ENCODE measurements at places on chromosomes 7 and 10.

DNA sequence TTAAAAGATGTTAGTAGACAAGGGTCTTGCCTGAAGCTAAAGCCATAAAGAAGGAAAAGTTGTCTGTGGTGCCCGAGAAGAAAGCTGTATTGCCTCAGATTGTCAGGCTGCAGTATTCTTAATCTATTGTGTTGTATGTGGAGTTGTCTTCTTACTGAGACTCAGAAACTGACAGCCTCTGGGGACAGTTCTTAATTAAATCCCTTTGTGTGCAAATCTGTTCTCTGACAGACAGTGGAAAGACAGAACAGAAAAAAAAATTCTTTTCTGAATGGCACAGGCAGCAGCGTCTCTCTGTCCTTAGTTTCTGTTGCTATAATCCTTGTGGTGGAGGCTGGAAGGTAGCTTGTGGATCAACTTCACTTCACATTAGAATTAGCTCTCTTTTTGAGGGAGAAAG lies 16.8 kb downstream of the VWC2 start:
- no peak for DNase-seq

- no peak for DNase-seq
These were observed 123.4 kb downstream of the SPAG6 start for GRCh38 chr10:22468570-22469320.

- DNase-seq: no peak
These were observed 144.8 kb downstream of the ICA1 start for GRCh38 chr7:8117195-8117594.

GRCh38 chr10:71757399-71757922 lies 15.9 kb downstream of the VSIR start:
- DNase-seq: no peak

- no peak for DNase-seq
These were observed 19.1 kb upstream of the INPP5F start for GRCh38 chr10:119706521-119707278.

DNA sequence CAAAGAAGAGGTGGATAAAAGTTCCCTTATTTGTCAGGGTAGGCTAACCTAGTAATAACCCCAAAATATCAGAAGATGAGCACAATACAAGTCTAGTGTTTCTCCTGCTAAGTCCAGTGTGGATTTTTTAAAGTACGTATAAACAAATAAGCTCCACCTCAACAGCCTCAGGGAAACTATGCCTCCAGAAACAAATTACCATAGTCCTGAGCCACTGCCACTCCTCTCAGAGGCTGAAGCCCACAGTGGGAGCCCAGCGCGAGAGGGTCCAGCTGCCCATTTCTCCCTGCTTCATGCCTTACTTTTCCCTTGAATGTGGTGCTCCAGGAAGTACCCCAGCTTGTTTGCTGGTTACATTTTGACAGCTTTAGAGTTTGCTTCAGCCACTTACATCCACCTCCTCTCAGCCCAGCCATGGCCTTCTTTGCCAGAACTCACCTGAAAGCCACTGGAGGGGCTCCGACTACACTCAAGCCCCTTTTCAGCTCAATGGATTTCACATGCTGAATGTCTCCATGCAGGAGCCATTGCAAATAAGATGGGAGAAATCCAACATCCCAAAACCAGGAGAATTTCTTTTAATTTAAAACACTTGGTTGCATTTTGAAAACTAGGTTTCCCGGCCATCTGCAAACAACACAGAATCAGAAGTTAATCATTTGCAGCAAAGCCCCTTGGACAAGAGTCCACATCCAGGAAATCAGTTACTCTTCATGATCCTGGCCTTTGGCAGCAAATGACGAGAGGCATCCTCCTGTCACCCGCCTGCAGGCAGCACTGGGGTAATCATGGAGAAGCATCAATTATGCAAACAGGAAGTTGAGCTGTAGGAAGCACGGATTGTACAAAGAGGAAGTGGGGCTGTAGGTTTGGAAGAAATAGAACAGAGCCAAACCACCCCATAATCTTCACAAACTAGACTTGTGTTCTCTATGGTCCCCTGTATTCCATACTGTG lies 138.1 kb downstream of the HERPUD2 start:
- no peak for DNase-seq

DNA sequence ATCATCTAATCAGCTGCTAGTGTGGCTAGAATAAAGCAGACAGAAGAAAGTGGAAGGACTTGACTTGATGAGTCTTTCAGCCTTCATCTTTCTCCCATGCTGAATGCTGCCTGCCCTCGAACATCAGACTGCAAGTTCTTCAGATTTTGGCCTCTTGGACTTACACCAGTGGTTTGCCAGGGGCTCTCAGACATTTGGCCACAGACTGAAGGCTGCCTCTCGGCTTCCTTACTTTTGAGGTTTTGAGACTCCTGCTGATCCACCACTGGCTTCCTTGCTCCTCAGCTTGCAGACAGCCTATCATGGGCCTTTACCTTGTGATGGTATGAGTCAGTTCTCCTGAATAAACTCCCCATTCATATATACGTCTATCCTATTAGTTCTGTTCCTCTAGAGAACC lies 26.0 kb downstream of the PLPP4 start:
- DNase-seq: no peak

GRCh38 chr7:94055963-94056362 lies 51.8 kb upstream of the BET1 start:
- DNase-seq: no peak

DNA sequence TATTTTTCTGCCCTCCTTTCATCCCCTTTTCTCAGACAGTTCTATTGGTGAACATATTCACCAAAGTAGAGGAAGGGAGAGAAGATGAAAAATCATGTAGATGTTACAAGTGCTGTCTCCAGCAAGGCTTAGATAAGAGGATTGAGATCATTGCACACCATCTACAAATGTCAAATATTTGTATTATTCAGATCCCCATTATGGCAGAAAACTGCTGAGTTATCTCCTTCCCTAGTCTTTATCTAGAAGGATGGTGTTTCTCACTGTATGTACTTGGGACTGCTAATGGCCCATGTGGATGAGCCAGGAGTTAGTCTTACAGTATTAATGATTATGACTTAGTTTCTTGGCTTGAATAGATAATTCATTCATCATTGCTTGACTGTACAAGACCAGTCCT lies 147.2 kb upstream of the EEPD1 start:
- no peak for DNase-seq

DNA sequence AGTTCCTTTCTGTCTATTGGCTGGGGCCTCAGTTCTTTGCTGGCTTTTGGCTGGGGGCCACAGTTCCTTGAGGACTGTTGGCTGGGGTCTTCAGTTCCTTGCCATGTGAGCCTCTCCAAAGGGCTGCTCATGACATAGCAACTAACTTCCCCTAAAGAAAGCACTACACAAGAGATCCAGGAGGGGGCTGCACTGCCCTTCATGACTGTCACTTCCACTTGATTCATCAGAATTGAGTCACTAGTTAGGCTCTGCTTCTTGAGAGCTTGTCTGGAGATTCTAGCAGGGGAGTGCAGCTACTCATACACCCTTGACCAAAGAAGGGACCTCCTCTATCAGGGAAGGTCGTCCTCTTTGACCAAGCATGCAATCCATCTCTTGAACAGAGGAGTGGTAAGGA lies 38.0 kb upstream of the MKX start:
- DNase-seq: no peak

GRCh38 chr7:130853503-130854279 lies 119.7 kb upstream of the KLF14 start:
- no peak for DNase-seq

DNA sequence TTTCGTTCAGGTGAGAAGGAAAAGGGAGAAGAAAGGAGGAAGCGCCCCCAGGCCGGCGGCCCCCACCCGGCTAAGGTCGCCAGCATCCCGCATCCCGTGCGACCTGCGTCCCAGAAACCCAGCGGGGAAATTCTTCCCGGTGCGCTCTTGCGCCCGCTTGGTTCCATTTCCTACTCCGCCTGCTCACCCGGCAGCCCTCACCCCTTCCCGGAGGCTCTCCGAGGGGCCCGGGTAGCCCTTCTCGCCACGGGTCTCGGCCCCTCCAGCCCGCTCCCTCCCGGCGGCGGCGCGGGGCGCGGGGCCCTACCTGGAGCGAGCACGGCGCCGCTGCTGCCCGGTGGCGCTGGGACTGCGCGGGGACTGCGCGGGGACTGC lies at the start of gene PRKCQ:
Gene PRKCQ, minus strand, starts transcription at position 373 of the 375 bp plus-strand sequence. CDS start 65,141 bp downstream, outside the sequence.
- DNase-seq: no peak

DNA sequence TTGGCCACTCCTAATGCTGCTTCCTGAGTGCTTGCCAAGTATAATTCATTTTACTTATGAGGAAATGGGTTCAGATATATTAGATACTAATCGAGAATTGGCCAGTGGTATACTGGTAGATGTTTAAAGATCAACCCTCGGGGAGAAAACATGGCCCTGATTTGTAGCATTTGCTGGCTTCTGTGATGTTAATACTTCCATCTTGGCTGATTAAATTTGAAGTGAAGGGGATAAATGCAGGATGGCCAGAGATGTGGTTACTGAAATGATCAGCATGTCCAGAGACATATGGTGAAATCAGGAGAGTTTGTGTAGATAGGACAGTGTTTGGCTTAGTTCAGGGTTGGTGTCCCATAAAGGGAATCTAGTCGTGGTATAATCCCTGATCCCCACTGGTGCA lies 11.2 kb downstream of the UBE2D4 start:
- DNase-seq: no peak

GRCh38 chr10:77157248-77158019 lies 480.2 kb downstream of the KCNMA1 start:
- no peak for DNase-seq

DNA sequence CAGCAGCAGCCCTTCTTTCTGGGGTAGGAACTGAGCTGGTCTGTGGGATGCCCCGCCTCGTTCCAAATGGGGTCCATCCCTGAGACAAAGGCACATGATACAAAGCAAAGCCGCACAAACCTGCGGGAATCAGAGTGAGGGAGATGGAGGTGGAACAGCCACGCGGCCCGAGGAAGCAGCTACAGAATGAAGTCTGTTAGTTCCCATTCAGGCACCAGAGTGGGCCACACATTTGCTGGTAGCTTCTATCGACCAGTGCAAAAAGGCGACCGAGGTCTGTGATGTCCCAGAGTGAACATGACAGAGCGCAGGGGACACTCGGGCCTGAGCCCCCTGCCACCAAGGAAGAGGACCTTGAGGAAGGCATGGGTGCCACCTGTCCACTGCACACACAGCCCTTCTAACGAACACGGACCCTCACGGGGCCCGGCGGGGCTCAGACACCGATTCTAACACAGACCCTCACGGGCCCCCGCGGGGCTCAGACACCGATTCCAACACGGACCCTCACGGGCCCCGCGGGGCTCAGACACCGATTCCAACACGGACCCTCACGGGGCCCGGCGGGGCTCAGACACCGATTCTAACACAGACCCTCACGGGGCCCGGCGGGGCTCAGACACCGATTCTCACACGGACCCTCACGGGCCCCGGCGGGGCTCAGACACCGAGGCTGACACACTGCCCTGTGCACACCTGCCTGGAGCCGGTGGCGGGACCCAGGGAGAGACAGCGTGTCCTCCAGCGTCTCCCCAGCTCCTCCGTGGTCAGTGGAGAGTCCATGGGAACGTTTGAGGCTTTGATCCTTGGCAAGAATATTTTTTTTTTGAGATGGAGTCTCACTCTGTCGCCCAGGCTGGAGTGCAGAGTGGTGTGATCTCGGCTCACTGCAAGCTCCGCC lies 32.8 kb upstream of the FAM20C start:
- no peak for DNase-seq

GRCh38 chr10:17038627-17039026 lies 91.0 kb downstream of the CUBN start:
- no peak for DNase-seq

DNA sequence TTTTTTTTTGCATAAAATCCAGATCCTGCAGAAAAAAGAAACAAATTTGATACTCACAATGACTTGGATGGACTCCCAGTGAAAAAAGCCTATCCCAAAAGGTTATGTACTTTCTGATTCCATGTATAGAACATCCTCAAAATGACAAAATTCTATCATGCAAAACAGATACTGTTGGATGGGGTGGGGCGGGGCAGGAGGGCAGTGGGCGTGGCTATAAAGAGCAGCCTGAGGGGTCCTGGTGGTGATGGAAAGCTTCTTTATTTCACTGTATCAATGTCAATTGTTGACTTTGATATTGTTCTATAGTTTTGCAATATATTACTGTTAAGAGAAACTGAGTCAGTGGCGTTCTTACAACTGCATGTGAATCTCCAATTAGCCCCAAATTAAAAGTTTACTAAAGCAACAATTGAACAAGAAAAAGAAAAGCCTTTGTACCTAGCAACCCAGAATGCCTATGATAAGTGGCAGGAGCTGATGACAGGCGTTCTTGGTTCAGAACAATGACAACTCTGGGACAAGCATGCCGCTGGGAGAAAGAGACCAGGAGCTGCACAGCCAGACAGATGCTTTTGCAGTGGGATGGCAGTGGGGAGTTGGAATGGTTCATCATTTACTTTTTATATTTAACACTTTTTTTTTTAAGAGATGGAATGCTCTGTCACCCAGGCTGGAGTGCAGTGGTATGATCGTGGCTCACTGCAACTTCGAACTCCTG lies 101.9 kb downstream of the LHPP start:
- no peak for DNase-seq

DNA sequence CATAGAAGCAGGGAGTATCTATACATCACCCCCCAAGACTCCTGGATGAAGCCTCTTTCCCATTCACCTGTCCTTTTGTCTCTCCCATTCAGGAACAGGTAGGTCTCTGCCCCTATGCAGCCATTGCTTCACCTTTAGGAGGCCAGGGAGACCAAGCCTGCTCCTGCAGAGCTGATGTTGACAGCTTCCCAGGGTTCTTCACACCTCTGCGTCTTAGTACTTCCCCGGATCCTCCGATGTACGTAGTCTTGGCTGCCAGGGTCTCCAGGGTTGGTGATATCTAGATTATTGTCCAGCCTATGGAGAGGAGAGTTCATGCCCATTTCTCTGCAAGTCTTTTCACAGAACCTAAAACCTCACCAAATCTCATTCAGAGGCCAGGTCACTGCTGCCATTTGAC lies 365.7 kb upstream of the KLF6 start:
- DNase-seq: no peak

DNA sequence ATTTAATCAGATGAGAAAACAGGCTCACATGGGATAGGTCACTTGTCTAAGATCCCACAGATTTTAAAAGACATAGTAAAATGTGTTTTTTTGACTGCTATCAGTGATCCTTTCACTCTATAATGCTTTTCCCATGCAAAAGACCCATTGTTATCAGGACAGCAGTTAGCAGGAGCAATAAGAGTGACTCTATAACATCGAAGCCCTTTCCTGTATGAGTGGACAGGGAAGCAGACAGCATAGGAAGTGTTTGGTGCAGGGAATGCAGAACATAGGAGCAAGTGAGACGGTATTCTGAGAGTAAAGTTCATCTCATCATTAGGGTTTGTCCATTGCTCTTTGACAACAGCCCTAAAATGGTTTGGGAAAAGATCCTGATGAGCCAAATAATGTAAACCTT lies 68.5 kb downstream of the SLC25A13 start:
- DNase-seq: no peak

DNA sequence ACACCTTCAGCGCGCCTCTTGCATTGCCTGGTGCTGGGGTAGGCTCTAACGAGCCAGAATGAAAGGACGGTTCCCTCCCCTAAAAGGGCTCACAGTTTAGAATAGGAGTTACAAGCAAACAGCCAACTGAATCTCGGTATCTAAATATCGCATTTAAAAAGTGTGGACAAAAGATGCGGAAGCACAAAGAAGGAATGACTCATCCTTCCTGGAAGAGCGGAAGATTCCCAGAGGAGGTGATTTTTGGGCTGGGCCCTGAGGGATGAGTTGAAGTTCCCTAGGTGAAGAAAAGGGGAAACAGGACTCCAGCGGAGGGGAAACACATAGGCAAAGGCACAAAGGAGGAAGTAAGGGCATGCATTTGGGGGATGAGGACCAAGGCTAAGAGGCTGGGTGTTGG lies 29.9 kb downstream of the SRRM3 start:
- DNase-seq: no peak

Data from cerebellar nuclear complex (tissue), 1 donor.